ENCODE measurements at places on chromosomes 16 and 17.
A peak's percentile ranks its signal among the peaks of the same experiment; 100 is the strongest.

- no peak for DNase-seq
These were observed 62.7 kb upstream of the DNAJA2 start for GRCh38 chr16:47036201-47036600.

DNA sequence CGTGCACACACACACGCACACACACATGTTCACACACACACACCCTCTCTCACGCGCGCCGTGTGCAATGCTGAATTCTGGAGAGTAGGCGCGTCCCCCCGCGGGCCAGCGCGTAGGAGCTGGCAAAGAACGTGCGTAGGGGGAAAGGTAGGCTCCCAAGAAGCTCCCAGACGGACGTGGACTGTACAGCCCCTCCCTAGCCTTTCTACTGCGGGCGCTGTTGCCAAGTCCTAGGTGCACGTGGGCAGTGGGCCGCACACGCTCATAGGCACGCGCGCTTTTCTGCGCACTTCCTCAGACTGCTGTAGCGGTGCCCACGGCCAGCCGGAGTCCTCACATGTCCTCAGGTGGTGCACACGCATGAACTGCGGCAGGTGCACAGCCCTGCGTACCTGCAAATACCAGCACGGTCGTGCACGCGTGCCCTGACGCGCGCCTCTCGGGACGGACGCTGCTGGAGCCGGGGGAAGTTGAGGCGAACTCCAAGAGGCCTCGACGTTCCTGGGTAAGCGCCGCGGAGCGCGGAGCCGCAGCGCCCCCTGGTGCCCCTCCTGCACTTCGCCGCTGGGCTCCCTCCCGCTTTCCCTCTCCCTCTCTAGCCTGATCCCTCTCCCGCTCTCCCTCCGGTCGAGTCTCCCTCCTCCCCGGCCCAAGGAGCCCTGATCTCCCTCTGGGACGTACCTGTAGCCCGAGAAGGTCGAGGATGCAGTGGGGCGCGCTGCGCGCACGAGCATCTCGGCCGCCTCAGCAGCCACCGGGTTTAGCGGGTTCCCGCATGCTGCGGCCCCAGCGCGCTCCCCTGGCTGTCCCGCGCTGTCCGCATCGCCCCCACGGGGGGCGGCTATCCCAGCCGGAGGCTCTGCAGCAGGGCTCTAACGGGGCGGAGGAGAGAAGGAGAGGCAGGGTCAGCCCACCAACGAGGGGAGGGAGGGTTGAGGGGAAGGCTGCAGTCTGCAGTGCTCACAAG lies 749 bp downstream of the GRIN2A start:
- peak; percentile 69 for DNase-seq

- no peak for DNase-seq
These were observed 17.0 kb upstream of the ABCA10 start for GRCh38 chr17:69245617-69246016.

DNA sequence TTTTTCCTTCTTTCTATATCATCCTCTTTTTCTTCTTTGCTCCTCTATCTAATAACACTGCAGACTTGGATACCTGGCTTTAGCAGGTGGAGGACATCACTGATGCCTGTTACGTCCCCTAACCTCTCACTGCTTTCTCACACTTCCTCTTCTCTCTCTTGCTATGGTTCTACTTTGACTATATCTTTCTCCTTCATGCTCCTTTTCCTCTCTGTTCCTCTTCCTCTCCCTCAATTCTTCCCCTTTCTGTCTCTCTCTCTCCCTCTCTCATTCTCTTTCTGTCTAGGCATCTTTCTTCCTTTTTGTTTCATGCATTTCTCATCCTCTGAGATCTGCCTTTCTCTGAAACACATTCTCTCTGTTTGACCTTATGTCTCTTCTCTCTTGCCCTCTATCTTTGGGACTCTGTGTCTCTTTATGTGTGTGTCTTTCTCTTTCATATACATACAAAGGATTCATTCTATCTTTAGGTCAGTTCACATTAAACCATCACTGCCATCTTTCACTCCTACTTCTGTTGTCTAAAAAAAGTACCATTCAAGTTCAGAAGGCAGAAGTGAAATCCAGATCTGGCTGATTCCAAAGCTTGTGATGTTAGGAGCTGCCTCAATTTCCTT lies 353.7 kb downstream of the SHISA9 start:
- no peak for DNase-seq

GRCh38 chr17:73827627-73828291 lies 183.5 kb upstream of the SDK2 start:
- DNase-seq = no peak

DNA sequence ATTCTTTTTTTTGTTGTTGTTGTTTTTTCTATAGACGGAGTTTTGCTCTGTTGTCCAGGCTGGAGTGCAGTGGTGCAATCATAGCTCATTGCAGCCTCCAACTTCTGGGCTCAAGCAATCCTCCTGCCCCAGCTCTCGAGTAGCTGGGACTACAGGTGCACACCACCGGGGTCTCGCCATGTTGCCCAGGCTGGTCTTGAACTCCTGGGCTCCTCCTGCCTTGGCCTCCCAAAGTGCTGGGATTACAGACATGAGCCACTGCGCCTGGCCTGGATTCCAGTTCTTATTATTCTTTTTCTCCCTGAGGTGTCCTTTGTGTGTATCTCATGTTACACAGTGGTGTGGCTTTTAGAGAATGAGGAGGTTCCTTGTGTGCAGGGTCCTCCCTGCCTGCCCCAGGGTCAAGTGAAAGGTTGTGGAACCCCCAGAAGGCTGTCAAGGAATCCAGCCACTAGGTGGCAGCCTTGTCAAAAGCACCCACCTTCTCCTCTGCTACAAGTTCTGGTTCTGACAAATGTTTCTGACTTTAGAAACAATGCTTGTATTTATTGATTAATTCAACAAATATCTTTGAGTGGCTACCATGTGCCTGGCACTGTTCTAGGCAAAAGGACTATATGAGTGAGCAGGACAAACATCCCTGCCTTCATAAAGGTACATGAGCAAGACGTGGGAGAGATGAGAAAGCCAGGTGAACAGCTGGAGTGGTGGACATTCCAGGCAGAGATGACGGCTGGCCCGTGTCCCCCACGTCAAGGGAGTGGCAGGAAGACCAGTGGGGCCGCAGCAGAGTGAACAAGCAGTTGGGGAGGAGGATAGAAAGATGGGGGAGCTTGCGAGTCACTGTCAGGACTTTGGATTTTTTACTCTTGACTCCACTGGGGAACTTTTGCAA lies 112.4 kb downstream of the SPECC1 start:
- peak; percentile 68 for DNase-seq

DNA sequence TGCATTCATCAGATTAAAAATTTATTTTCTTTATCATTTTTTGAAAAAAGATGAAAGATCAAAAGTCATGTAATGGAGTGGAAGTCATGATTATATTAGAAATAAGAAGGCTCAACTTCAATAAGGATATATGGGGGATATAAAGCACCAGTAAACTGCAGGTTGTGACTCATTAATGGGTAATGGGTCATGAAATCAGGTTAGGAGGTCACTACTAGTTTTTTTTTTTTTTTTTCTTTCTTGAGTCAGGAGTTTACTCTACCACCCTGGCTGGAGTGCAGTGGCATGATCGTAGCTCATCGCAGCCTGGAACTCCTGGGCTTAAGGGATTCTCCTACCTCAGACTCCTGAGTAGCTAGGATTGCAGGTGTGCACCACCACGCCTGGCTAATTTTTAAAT lies 14.3 kb downstream of the EFCAB13 start:
- DNase-seq = no peak

- no peak for DNase-seq
These were observed 99.7 kb downstream of the ELAC2 start for GRCh38 chr17:12918142-12918541.

DNA sequence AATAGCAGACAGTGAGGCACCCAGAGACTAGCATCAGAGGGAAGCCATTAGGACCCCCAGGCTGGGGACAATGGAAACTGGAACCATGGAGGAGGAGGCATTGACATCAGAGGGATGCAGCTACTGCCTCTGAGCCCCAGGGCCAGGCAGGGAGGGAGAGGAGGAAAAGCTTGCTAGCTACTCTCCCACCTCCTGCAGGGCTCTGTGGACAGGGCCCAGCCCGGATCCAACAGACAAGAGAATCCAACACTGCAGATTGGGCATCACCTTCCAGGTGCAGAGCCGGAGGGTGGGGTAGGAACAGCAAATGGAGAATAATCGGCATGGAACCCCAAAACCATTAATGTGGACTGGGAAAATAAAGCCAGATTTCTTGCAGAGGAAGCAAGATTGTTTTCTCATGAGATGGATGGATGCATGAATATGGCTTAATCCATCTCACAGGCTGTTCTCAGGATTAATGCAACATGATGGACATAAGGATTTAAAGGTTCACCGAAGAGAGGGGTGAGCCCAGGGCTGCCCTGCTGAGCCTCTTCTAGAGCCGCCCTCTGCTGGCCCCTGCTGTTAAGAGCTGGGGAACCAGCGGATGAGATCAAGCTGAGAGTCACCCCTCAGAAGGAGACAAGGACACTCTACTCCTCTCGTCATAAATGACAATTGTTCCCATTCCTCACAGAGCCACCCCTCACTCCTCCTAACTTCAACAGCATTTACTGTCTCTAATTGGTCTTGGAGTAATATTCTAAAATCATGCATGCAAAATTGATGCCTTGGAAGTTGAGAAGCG lies 48.8 kb downstream of the DNAH3 start:
- DNase-seq = peak; percentile 53

DNA sequence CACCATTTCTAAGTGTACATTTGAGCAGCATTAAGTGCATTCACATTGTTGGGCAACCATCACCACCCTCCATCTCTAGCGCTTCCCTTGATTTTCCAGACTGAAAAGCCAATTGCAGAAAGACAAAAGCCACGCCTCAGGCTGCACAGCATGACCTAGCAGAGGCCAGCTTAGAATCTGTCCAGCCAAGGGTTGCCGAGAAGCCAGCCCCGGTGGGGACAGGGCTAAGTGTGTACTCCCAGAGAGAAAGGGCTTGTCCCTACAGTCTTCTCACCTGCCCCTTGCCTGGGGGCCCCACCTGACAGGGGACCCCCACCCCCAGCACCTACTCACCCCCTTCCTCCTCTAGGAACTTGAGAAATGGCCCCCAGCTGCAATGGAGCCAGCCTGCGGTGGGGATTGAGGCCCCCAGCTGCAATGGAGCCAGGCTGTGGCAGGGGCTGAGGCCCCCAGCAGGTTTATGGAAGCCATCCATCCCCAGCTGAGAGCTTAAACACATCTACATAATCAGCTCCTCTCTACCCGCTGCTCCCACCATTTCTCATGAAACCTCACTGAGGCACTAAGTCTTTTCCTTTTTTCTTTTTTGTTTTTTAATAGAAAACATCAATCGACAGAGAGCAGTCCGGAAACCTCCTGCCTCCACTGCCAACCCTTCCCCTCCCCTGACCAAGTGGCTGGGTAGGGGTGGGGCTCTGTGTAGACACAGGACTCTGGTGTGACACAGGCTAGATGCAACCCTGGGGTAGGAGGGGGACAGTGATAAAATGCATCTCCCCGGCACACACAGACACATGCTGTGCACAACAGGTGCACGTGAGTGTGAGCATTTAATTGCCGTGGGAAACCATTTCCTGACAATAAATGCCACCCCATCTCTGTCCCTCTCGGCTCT lies 77.9 kb downstream of the CCT6B start:
- no peak for DNase-seq

All from A549 (cell line).